ENCODE measurements at places on chromosomes 6 and 20. TPM values are rescaled to one million over a fixed set of nuclear protein-coding genes. Genes with fewer than 3 reads are reported as not detected.

DNA sequence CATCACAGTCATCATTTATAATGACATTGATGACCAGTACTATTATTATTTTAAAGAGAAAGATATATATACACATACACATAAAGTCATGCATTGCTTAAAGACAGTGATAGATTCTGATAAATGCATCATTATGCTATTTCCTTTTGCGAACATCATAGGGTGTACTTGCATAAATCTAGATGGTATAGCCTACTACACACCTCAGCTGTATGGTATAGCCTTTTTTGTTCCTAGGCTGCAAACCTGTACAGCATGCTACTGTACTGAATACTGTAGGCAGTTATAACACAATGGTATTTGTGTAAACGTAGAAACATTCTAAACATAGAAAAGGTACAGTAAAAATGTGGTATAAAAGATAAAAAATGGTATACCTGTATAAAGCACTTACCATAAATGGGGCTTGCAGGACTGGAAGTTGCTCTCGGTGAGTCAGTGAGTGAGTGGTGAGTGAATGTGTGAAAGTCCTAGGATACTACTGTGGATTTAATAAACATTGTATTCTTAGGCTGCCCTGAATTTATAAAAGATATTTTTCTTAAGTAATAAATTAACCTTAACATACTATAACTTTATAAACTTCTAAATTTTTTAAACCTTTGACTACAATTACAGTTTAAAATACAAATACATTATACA lies 23.9 kb downstream of the QKI start:
- DNase-seq, result no peak

DNA sequence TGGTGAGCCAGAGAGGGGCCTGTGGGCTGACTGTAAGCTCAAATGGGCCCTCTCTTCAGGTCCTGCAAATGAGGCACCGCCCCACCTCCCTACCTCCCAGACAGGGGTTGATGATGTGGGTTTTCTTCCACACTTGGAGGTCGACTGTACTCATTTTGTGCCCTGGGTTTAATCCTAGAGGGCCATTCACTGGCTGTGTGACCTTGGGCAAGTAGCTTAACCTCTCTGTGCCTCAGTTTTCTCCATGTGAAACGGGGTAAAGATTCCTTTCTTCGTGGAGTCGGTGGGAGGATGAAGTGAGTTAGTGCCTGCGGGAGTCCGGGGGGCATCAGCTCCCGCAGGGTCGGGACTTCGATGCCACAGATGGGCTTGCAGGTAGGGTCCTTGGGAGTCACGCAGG lies 23.9 kb downstream of the ZBP1 start:
- DNase-seq, result no peak

DNA sequence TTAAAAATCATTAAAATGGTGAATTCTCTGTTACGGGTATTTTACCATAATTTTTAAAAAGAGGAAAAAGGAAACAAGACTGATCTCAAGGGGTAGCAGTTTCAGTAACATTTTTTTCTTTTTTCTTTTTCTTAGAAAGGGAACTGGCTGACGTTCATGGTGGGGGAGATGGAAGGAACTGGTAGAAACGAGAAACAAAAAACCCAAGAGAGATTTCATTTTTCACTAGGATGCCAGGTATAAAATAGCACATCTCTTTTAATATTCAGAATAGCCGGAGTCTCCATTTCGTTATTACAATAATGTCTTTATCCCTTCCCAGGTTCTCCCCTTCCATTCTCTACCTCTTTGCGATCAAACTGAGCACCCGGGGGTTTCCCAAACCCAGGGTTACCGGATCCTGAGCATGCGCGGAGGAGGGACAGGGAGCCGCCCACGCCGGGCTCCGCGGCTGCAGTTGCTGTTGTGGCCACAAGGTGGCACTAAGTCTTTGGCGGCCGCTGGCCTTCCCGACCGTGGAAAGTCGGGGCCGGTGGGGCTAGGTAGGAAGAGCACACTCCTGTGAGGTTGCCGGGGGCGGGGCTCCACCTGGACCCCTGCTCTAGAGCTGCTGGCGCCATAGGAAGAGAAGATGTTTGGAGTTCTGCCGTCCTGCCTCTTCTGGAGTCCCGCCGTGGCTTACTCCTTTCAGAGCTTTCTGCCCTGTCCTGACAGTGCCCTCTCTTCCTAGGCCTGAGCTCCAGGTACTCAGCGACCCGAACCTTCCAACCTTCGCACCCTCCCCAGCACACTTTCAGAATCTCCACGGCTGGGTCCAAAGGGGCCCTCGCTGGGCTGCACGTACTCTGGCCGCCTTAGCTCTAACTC lies 146.8 kb downstream of the SH3BGRL2 start:
- peak; percentile 58 for DNase-seq

DNA sequence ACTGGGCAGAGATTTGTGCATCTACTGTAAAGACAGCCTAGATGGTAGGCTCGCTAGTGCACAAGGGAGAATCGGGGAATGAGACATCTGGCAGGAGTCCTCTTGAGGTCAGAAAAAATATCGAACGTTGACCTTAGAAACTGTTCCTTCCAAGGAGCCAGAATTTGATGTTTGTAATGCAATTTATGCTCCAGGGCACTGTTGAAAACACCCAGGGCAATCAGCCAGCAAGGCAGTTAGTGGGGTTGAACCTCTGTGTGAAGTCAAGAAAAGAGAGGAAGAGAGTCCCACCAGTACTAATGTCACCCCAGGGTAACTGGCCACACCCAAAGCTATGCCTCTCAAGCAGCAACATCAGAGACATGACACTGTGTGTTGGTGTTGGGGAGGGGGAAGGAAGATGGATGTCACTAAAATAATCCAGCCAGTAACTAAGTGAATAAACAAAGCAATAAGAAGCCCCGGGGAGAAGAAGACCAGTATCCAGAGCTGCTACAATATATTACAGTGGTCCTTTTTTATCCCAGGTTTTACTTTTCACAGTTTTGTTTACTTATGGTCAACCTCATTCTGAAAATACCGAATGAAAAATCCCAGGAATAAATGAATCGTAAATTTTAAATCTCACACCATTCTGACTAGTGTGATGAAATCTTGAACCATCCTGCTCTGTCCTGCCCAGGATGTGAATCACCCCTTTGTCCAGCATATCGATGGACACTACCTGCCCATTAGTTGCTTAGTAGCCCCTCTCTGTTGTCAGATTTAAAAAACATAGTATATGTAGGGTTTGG lies 32.9 kb upstream of the PDE10A start:
- DNase-seq, result peak; percentile 52

DNA sequence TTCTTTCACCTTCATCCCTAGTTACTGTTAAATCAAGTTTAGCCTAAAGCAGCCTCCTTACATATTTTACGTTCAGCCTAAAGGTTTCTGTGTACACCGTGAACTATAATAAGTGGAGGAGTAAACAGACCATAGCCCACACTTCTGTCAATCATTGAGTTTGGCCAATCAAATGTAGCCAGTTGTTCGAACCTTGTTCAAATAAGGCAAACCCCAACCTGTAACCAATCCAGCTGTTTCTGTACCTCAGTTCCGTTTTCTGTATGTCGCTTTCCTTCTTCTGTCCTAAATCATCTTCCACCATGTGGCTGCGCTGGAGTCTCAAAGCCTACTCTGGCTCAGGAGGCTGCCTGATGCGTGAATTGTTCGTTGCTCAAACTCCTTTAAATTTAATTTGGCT lies 1.8 kb upstream of the FBXO30 start:
- DNase-seq, result no peak

Gene TRIM31
- not detected for total RNA-seq

Gene PNLDC1
- not detected for total RNA-seq

Gene HELZ2
- 17.1 TPM for total RNA-seq

Gene THEMIS
- total RNA-seq, result not detected

Gene DAAM2
- 0.10 TPM for total RNA-seq

Measured in A172 (cell line).